ENCODE measurements at places on chromosomes 16 and 17. TPM values are rescaled to one million over a fixed set of nuclear protein-coding genes. Genes with fewer than 3 reads are reported as not detected.

- peak within 1 kb of the TSS; percentile 86 for H3K4me3 ChIP-seq
- DNase-seq, result peak; percentile 97
- peaks cover 3% of the 10 kb centered on the region for H3K27me3 ChIP-seq
- no peak within 1 kb of the TSS for H3K27ac ChIP-seq
- H3K36me3 ChIP-seq, result no peaks in the 10 kb centered on the region
Observed at GRCh38 chr17:12665263-12666210, at the start of gene MYOCD. Gene MYOCD (plus strand): TSS chr17:12665890. CDS start chr17:12666189, 299 bp downstream.

GRCh38 chr17:34511265-34511664, 68.1 kb upstream of the TMEM132E start:
- no peaks in the 10 kb centered on the region for H3K27me3 ChIP-seq
- no peaks in the 10 kb centered on the region for H3K36me3 ChIP-seq
- no peak overlapping the region for H3K4me3 ChIP-seq
- no peak for DNase-seq

DNA sequence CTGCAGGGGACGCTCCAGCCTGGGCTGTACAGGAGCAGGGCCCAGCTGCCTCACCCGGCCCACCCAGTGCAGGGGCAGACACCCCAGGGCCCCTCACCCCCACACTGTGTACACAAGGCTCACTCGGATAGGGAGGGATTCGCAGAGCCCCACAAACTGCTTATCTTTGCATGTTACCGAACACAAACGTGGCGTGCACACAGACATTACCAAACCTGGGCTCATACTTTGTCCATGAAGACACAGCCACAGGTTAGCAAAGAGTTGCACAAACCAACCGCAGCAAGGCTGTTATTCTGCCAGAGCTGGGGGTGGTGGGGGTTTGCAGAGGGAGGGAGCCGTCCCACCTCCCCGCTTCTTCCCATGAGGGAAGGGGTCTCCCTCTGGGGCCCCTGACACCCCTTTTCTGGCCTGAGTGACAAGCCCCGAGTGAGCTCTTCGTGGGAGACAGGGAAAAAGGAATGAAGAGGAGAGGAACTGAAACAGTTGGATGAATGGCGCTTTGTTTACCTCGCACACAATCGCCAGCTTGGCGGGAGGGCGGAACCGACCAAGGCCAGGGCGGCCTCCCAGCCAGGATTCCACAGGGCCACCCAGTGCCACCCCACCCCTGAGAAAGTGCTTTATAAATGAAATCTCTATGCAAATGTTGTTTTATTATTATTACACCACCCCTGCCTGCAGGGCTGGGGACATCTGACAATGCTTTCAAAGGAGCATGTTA, 434 bp upstream of the CPSF4L start:
- H3K36me3 ChIP-seq, result no peaks in the 10 kb centered on the region
- H3K4me1 ChIP-seq, result peaks cover 3% of the 10 kb centered on the region
- H3K4me3 ChIP-seq, result peak overlapping the region; percentile 60
- no peak for DNase-seq

GRCh38 chr16:85363881-85364280, 249.2 kb upstream of the GSE1 start:
- H3K4me1 ChIP-seq, result 0 out of 2 replicates have a peak, but pooled peaks cover 4% of the 10 kb centered on the region
- H3K36me3 ChIP-seq, result peaks cover 2% of the 10 kb centered on the region
- H3K27me3 ChIP-seq, result no peaks in the 10 kb centered on the region
- H3K4me3 ChIP-seq, result no peak overlapping the region
- H3K27ac ChIP-seq, result no peak overlapping the region

DNA sequence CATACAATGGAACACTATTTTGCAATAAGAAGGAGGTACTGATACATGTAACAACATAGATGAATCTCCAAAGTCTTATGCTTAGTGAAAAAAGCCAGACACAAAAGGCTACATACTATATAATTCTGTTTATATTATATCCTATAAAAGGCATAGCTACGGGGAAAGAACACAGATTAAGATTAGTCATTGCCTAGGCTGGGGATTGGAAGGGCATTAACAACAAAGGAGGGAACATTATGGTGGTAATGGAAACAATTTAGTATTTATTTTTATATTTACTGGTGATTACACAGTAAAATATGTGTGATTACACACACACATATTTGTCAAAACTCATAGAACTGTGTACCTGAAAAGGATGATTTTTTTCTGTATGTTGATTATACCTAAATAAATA, 278.1 kb downstream of the ZFHX3 start:
- H3K27me3 ChIP-seq, result no peaks in the 10 kb centered on the region
- peaks cover 6% of the 10 kb centered on the region for H3K4me1 ChIP-seq
- H3K4me3 ChIP-seq, result no peak overlapping the region
- H3K36me3 ChIP-seq, result peaks cover 11% of the 10 kb centered on the region

GRCh38 chr17:29718446-29719039, 95.8 kb upstream of the CORO6 start:
- peak; percentile 46 for DNase-seq
- peaks cover 8% of the 10 kb centered on the region for H3K4me1 ChIP-seq
- no peak overlapping the region for H3K4me3 ChIP-seq
- H3K27ac ChIP-seq, result no peak overlapping the region
- H3K36me3 ChIP-seq, result no peaks in the 10 kb centered on the region

Gene NUDT16L1
- total RNA-seq, result 49.4 TPM

Gene ZNF594
- total RNA-seq, result 11.3 TPM

Data from H9 (cell line).